AG08395 (cell line): ENCODE measurements at places on chromosomes 1 and 21.

GRCh38 chr1:48576565-48576964 lies 104.6 kb upstream of the SPATA6 start:
- no peak for DNase-seq

- DNase-seq, result no peak
These were observed 146.0 kb upstream of the COL6A1 start for GRCh38 chr21:45835301-45836267.

DNA sequence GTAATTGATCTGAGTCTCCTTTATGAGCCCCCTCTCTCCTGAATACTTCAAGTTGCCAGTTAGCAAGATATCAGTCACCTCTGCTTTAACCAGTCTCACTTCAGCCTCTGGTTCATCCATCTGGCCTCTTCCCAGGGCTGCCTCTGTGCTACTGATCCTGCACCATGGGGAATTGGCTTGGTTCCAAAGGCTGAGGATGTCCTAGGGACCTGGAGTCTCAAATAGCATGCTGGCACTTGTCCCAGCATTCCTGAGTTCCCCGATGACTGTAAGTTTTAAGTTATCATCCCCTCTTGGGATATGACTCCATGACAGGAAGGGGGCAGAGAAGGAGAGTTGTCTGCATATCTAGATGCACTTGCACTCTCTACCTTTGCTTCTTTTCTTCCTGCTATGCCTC lies 252.0 kb downstream of the PTBP2 start:
- no peak for DNase-seq

- DNase-seq, result no peak
These were observed 58.4 kb upstream of the PAX7 start for GRCh38 chr1:18572022-18572880.

DNA sequence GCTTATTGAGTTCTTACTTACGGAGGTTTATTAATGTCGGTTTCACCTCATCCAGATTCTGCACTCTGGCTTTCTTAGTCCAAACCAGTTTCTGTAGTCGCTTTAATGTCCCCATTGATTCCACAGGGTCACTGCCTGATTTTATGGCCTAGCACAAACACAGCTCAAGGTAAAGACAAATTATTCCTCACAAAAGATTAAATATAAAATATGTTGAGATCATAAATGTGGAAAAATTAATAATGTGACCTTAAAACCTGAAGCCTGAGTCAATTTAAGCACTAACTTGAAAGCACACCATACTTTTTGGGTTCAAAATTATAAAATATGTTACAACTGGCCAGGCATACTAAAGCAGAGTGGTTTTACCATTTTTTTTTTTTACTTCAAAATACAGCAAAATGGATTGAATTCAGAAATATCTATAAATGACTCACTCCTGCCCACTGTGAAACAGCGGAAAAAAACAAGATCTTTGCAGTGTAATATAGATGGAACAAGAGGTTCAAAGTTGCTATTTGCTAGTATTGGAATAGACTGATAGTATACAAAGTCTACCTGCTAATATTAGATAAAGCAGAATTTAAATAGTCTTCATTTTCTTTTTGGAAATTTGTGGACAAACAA lies 37.6 kb upstream of the SAMSN1 start:
- no peak for DNase-seq

- DNase-seq, result no peak
These were observed 510.3 kb upstream of the TMPRSS15 start for GRCh38 chr21:18913914-18914313.

GRCh38 chr1:51901151-51901550 lies 22.6 kb upstream of the NRDC start:
- DNase-seq, result no peak

- DNase-seq, result no peak
These were observed 6.0 kb downstream of the NUCKS1 start for GRCh38 chr1:205743977-205744376.

GRCh38 chr1:152932170-152932811 lies 14.7 kb upstream of the SPRR5 start:
- DNase-seq, result no peak
